Neural cell (in vitro differentiated cells): ENCODE measurements at places on chromosomes 2 and 18. TPM values are rescaled to one million over a fixed set of nuclear protein-coding genes. Genes with fewer than 3 reads are reported as not detected.

BCL2 gene
- 2.9 and 3.4 TPM in 2 replicates for polyA plus RNA-seq

MC4R gene
- polyA plus RNA-seq: 0.57 and 2.1 TPM in 2 replicates

TBR1 gene
- polyA plus RNA-seq: 4.5 and 7.2 TPM in 2 replicates

SPC25 gene
- 1.8 and 2.7 TPM in 2 replicates for polyA plus RNA-seq

CKAP2L gene
- polyA plus RNA-seq: 0.78 and 1.5 TPM in 2 replicates

METAP1D gene
- polyA plus RNA-seq: 4.7 and 5.4 TPM in 2 replicates

ADRA2B gene
- not detected in 2 replicates for polyA plus RNA-seq

KATNAL2 gene
- 1.4 and 2.1 TPM in 2 replicates for polyA plus RNA-seq

TUBA3E gene
- polyA plus RNA-seq: not detected in 2 replicates

RFTN2 gene
- polyA plus RNA-seq: 0.06 TPM in 2 replicates

KRTCAP3 gene
- 2.3 and 4.0 TPM in 2 replicates for polyA plus RNA-seq

GREB1 gene
- polyA plus RNA-seq: 17.2 and 24.5 TPM in 2 replicates

ACKR3 gene
- 0.74 and 1.7 TPM in 2 replicates for polyA plus RNA-seq

MATN3 gene
- polyA plus RNA-seq: 0.60 and 0.90 TPM in 2 replicates

SERPINB10 gene
- not detected in 2 replicates for polyA plus RNA-seq

DAPL1 gene
- 0.94 and 4.2 TPM in 2 replicates for polyA plus RNA-seq

FSHR gene
- polyA plus RNA-seq: 0.36 TPM in 1 of 2 replicates, not detected in the other

COL3A1 gene
- polyA plus RNA-seq: 1.3 and 1.8 TPM in 2 replicates

CXXC1 gene
- polyA plus RNA-seq: 99.8 and 133 TPM in 2 replicates

CCDC68 gene
- 0.26 and 0.30 TPM in 2 replicates for polyA plus RNA-seq

FARSB gene
- polyA plus RNA-seq: 15.2 and 15.3 TPM in 2 replicates

HOXD4 gene
- polyA plus RNA-seq: not detected in 2 replicates

CYBRD1 gene
- 0.10 TPM in 1 of 2 replicates, not detected in the other for polyA plus RNA-seq

AMER3 gene
- 19.2 and 22.7 TPM in 2 replicates for polyA plus RNA-seq

TUBB8B gene
- polyA plus RNA-seq: not detected in 2 replicates

PDE1A gene
- polyA plus RNA-seq: 1.6 and 2.2 TPM in 2 replicates

HOXD13 gene
- not detected in 2 replicates for polyA plus RNA-seq

ACMSD gene
- not detected in 2 replicates for polyA plus RNA-seq
